Upper lobe of right lung (tissue), 1 donor: ENCODE measurements at places on chromosomes 11 and 22. TPM values are rescaled to one million over a fixed set of nuclear protein-coding genes. Genes with fewer than 3 reads are reported as not detected.

DNA sequence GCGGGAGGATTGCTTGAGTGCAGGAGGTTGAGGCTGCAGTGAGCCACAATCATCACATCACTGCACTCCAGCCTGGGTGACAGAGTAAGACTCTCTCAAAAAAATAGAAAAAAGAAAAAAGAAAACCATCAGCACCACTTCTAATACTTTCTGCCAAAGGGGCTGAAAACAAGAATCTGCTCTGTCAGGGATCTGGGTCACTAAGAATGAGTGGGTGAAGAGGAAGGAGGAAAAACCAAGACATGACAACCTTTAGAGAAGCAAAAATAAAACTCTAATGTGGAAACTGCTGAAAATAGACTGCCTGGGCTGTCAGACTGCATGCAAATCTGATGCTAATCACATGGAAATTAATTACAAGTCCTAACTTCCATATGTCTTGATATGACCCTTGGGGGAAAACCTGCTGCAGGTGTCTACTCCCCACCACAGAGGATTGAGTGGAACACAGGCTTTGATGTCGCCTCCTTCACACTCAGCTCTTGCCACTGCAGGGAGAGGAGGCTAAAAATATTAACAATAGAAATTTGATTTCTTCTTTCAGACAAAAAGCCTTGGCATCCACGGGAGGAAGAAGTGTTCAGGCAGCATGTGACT lies 62.5 kb upstream of the CRTAM start:
- no peak for DNase-seq

- DNase-seq, result no peak
These were observed 2.3 kb upstream of the RHOD start for GRCh38 chr11:67054346-67054835.

- DNase-seq, result peak; percentile 78
These were observed 7.0 kb downstream of the C11orf86 start for GRCh38 chr11:66981976-66982578.

DNA sequence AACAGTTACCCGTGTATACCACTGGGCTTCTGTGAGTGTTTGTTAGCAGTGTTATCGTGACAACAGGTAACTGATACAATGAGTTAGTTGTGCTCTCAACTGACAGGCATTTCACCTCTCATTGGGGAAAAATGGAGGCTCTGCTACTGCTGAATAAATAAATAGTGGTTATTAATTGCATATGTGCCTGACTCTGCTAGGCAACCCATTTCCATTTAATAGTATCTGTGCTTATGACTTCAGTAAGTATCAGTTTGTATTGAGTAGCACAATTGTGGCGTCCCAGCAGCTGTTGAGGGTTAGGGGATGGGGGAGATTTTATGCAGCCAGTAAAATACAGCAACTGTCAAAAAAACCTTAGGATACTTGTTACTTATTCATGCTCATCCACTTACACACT lies 123.4 kb upstream of the SEZ6L start:
- DNase-seq, result no peak

The TMEM123 gene
- total RNA-seq, result 203 TPM

The LUZP2 gene
- total RNA-seq, result 0.23 TPM

- DNase-seq, result no peak
These were observed 31.5 kb downstream of the MOV10L1 start for GRCh38 chr22:50121202-50121740.

The RAG2 gene
- not detected for total RNA-seq

GRCh38 chr11:65340226-65340625 lies 6.6 kb downstream of the DPF2 start:
- no peak for DNase-seq

GRCh38 chr11:65474864-65475263 lies 24.0 kb upstream of the MALAT1 start:
- no peak for DNase-seq

- DNase-seq, result no peak
These were observed 880.6 kb downstream of the NTM start for GRCh38 chr11:132251061-132251460.

The AQP11 gene
- total RNA-seq, result 0.61 TPM

DNA sequence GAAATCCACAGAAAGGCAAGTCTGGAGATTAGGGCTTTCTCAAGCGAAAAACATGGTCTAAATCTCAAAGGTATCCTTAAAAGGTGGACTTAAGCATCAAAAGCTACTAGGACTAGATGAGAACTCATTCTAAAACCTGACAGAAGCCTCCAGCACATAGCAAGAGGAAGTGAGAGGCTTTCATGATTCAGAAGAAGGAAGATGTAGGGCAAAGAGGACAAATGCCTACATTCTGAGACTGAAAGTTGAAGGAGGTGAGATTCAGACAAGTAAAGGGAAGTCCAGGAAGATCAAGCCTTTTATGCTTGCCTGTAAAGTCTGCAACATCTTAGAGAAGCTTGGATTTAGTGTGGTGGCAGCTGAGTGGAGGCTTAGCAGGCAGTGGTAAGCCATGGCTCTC lies 98.9 kb downstream of the PGR start:
- DNase-seq, result no peak

The MDK gene
- total RNA-seq, result 24.7 TPM

DNA sequence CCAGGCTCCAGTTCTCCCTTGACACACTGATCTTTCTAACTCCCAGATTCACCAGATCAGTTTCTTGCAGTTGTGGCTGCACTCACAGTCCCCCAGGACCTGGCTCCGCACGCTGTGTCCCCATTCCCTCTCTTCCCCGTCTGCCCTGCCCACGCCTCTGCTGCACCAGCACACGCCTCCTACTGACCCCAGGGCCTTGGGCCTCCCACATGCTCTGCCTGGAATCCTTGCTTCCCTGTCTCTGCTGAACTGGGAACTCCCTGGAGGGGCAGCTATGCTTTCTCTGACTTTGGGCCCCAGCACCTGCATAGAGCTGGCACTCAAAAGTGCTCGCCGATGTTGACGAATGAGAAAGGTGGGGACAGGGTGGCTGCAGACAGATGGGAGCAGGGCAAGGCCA lies 68.9 kb downstream of the MYO7A start:
- DNase-seq, result peak; percentile 32

- DNase-seq, result no peak
These were observed 22.4 kb downstream of the DUSP8 start for GRCh38 chr11:1549338-1550330.

- DNase-seq, result no peak
These were observed 13.8 kb downstream of the TRIOBP start for GRCh38 chr22:37710675-37711074.

- no peak for DNase-seq
These were observed 71.1 kb upstream of the BID start for GRCh38 chr22:17845327-17845726.

- DNase-seq, result no peak
These were observed 217.9 kb downstream of the DSCAML1 start for GRCh38 chr11:117579161-117579560.
